ENCODE measurements at places on chromosomes 6 and 20.

GRCh38 chr20:8155229-8155628 lies 23.2 kb downstream of the PLCB1 start:
- DNase-seq, result no peak

- no peak for DNase-seq
These were observed 325.3 kb downstream of the GJA1 start for GRCh38 chr6:121760745-121761144.

- DNase-seq, result no peak
These were observed 102.9 kb upstream of the FRMD1 start for GRCh38 chr6:168181876-168182275.

GRCh38 chr6:82072121-82072521 lies 175.4 kb downstream of the IBTK start:
- DNase-seq, result peak; percentile 55

DNA sequence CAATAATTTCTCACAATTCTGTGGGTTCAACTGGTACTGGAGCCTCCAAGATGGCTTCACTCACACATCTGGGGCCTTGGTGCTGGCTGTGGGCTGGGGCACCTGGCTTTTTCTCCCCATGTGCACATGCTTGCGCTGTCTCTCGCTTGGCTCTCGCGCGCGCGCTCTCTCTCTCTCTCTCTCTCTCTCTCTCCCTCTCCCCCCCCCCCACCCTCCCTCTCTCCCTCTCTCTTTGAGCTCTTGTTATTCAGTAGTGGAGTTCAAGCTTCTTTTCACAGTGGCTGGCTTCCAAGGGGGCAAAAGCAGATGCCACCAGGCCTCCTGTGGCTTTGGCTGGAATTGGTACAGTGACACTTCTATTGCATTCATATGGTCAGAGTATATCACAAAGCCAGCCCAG lies 10.8 kb upstream of the TBCC start:
- DNase-seq, result no peak

- DNase-seq, result no peak
These were observed 975 bp downstream of the SIRT5 start for GRCh38 chr6:13575377-13575775.

DNA sequence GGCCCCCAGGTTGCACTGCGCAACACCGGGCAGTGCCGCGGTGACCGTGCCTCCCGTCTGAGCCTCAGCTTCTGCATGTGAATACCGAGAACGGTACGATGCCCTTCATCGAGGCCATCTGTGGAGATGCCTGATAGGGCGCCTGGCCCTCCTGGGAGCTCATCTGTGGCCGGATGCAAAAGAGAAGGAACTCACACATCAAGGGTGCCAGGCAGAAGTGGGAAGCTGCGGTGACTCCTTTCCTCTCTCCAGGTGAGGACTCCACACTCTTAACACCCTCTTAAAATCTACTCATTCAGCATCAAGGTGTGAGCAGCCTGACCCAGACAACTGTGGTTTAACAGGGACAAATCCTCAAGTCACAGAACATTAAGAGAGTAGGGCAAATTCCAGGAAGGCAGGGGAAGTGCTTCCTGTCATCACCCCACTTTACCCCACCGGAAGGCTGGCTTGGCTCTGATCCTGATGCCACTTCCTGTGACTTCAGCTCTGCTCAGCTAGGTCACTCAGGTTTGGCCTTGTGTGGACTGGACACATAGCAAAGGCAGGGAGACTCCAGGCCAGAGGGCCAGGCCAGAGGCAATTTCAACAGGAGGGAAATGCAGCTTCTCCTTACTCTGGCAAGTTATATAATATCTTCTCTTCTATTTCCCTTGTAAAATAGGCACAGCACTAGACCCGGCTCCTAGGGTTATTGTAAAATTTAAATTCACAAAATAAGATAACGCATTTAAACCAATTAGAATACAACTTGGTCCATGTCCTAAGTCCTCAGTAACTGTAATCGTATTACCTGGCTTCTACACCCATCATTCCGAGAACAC lies 69.4 kb downstream of the CPNE5 start:
- no peak for DNase-seq

- no peak for DNase-seq
These were observed 151.2 kb downstream of the ELOVL4 start for GRCh38 chr6:79796197-79796596.

GRCh38 chr6:3868544-3868943 lies 19.4 kb downstream of the FAM50B start:
- DNase-seq, result no peak

GRCh38 chr20:51434580-51435247 lies 107.8 kb downstream of the NFATC2 start:
- DNase-seq, result no peak

GRCh38 chr6:84872996-84873723 lies 108.8 kb upstream of the TBX18 start:
- no peak for DNase-seq

- DNase-seq, result no peak
These were observed 190.2 kb downstream of the DTNBP1 start for GRCh38 chr6:15472621-15473020.

DNA sequence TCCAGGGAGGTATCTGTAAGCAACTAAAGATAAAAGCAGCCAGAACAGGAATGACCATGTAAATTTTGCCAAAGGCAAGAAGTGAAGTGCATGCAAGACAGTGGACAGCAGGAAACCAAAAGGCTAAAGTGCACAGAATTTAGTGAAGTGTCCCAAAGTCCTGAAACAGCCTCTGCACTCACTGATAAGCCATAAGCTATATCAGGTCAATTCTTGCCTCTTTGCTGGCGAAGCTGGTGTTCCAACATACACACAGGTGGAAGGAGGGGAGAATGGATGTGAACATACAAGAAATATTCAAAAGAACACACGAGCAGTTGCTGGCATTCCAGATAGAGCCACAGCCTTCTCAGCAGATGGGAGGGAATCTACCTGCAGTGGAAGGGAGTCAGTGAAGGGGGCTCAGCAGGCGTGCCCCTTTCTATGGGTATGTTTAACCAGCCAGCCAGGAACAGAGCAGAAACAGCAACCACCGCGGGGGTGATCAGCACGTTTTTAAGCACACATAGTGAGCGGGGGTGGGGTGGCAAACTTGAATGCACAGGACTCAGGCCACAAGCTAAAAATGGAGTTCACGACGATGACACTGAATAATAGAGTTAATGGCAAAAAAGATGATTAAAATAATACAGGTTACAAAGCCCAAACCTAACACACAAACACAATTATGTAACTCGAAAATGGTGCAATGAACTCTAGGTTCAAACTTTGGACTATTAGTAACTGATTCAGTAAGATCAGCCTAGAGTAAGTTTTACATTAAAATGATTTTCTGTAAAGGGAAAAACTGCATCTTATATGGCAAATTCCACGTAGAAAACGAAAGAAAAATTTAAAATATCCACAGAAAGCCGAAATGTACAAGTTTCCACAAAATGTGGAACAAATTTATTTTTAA lies 1.2 kb downstream of the ECI2 start:
- no peak for DNase-seq

- DNase-seq, result no peak
These were observed 371.0 kb downstream of the TAF4 start for GRCh38 chr20:61694682-61695081.

- DNase-seq, result no peak
These were observed 21.7 kb downstream of the PDSS2 start for GRCh38 chr6:107437691-107438090.

DNA sequence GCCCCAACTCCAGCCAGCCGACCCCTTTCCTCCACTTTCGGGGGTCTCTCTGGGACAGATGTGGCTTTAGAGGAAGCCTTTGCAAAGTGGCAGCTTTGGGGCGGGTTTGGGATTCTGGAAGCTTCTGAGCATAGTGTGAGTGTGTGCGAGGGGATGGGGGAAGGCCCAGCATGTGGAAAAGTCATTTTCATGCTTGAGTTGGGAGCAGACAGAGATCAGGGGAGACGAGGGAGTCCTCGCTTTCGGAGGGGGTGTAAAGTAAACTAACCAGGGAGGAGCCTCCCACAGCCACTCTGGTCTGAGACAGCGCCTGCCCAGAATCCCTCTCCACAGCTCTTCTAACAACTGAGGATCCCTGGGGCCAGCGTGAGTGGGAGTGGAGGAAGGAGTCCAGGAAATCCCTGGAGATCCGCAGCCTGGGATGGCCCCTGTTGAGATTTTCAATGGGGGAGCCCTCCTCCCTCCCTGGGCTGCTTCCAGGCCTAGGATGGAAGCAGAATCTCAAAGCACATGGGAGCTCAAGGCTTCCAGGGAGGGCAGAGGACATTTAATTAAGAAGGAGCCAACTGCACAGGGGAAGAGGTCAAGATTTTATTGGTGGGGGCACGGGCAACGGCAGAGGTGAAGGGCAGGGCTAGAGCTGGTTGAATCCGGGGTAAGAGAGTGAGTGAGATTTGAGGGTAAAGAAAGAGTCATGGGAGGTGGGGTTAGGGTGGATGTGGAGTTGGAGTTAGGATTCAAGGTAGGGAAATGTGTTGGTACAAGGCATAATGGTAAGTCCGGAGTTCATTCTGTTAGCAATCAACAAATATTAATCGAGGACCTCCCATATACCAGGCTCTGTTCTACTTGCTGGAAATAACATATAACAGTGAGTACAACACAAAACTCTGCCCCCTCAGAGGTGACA lies 102.3 kb upstream of the FOXP4 start:
- DNase-seq, result no peak

- DNase-seq, result no peak
These were observed 71.1 kb downstream of the FIG4 start for GRCh38 chr6:109762166-109762565.
